ENCODE measurements at places on chromosomes 16 and 17.
A peak's percentile ranks its signal among the peaks of the same experiment; 100 is the strongest.

- DNase-seq = peak; percentile 73
Measured at GRCh38 chr17:49575679-49576087, at the start of gene NXPH3. NXPH3 (plus strand) TSS chr17:49575871; CDS start chr17:49576220, 349 bp downstream.

DNA sequence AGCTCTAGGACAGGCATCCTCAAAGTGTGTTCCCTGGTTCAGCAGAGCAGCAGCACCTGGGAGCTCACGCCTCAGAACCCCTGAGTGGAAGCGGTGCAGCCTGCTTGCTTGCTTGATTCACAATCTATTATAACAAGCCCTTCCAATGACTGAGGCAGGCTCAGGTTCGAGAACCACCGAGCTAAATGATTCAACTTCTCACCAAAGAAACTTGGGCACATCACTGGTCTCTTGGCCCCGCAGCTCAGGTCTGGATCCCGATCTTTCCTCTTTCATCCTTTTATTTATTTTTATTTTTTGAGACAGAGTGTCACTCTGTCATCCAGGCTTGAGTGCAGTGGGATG is 24.5 kb downstream of the CLUH start:
- DNase-seq = no peak

- DNase-seq = no peak
Measured at GRCh38 chr17:67487506-67487905, 110.4 kb downstream of the PITPNC1 start.

DNA sequence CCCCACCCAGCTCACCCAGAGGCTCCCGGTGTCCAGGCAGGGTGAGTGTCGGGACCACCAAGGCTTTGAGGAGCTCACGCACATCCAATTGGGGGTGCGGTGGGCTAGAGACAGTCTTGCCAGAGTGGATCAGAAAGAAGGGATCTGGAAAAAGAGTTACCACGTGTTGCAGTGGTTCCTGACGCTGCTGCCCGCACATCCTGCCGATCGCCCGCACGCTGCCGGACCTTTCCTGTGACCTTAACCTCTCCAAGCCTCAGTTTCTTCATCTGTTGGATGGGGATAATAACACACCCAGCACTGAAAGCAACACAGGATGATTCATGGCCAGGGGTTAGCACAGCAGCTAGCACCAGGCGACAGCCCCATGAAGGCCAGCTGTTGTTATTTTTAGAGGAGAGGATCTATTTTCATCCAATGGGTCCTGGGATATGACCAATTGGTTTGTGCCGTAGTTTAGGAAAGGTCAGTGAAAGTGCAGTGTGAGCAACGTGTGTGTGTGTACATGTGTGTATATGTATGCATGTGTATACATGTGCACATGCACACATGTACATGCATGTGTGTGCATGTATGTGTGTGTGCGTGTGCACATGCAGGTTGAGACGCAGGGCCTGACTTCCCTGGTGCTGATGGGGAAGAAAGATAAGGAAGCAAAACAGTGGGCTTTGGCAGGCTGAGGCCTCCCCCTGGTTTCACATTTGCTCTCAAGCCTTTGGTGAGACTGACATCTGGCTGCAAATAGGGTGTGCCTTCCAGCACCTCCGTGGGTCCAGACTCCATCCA is 2.5 kb downstream of the ITGAX start:
- DNase-seq = no peak

GRCh38 chr17:27457360-27457715 is 1.1 kb downstream of the KSR1 start:
- no peak for DNase-seq

DNA sequence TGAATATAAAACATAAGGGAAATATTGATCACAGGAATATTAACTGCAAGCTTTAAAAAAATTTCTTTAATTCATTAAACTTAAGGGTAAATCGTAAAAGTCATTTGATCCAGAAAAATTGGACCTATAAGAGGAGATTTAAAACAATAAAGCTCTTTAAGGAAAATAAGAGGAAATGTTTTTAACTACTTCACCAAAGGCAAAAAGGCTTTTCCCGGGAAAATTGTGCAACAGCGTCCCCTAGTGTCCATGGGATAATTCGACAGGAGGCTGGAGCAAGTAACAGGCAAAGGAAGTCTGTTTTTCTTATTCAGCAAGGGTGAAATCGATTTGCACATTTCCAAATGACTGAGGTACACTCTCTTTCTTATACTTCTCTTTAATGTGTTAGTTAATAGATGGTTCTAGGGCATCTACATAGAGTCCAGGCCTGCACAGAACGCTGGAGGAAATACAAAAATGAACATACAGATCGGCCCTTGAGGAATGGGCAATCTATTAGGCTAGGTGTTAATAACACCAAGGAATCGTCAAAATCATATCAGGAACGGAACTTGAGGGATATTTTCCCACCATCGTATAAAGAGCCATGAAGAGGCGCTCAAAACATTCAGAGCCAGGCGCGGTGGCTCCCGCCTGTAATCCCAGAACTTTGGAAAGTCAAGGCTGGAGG is 61.4 kb downstream of the ZNF18 start:
- DNase-seq = no peak

- no peak for DNase-seq
Measured at GRCh38 chr16:88597856-88598491, 27.8 kb downstream of the ZC3H18 start.

GRCh38 chr16:5393070-5393469 is 295.5 kb upstream of the EEF2KMT start:
- DNase-seq = no peak

DNA sequence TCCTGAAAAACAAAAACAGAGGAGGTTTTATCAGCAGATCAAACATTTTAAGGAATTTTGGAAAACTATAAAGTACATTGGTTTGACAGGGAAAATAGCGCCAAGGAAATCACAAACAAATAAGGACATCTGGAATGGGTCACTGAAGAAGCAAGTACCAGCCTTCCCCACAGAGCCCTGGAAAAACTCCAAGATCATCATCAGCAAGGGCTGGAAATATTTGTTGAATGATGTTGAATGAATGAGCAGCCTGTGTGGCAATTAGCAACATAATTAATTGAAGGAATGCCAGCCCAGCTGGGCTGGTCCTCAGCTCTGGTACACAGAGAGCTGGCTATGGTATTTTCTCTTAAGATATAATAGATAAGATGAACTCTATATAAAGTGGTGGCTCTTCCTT is 290.4 kb downstream of the HS3ST3A1 start:
- DNase-seq = no peak

DNA sequence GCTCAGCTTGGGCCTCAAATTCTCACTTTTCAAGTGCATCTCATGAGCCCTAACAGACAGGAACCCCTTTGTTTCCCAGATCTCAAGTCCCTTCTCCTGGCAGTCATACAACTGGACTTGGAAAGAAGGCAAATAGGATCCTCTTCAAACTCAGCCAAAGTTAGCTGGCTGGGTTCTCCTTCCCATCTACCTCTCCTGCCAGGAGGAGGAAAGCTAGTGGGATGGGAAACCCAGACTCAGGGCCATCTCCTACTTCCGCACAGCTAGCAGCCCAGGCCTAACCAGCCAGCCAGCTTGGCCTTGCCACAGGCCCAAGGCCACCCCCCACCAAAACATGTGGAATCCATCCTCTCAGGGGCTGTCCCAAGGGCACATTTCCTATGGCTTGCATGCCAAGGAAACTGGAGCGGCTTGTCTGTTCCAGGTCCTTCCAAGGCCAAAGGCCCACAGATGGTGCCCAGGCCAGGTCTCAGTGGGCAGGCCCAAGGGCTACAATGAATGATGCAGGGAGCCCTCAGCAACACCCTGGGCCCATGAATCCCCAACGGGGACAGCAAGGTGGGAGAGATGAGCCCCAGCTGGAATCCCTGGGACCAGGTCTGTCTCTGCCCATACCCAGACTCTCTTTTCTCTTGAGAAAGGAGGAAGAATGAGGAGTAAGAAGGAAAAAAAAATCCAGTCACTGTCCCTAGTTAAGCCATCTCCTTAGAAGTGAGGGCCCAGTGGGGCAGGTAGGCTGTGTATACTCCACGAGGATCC is 1.7 kb downstream of the SMARCD2 start:
- DNase-seq = no peak

DNA sequence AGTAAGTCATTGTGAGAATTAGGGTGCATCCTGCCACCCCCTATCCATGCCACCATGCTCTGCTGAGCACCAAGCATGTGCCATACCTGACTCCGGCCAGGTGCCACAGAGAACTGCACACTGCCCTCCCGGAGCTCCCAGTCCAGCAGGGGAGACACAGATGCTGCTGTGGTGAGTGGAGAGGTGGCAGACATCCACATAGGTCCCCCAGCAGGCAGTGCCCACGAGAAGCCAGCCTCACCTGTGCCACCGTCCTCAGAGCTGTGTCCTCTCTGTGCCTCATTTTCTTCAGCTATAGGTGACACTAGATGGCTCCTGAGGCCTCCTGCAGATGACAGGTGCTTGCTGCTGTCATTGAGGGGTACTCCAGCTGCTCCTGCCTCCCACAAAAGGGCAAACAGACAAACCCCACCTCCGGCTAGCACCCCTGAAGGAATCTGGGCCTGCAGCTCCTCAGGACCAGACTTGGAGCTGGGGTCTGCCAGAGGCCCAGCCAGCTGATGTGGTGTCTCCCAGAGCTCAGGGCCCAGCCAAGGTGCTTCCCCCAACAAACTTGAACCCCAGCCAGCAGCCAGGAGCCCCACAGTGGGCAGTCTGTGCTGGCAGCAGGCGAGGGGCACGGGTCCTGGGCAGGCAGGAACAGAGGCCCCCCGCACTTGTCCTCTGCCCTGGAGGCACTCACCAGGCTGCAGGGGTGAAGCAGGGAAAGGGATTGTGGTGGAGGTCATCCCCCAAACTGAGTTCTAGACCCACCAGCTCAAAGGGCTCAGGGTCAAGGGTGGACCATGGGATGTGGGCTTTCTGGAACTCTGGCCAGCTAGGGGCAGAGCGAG is 17.1 kb downstream of the FOXJ1 start:
- DNase-seq = no peak

DNA sequence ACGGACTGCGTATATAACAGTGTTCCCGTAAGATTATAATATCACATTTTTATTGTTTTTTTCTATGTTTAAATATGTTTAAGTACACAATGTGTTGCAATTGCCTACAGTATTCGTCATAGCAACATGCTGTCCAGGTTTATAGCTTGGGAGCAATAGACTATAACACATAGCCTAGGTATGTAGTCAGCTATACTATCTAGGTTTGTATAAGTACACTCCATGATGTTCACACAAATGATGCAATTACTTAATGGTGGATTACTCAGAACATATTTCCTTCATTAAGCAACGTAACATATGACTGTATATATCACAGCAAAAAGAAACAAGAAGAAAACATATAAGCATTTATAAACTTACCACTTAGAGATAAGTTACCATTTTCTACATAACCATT is 160.0 kb downstream of the CBLN1 start:
- DNase-seq = no peak

GRCh38 chr16:65279576-65279975 is 157.7 kb upstream of the CDH11 start:
- DNase-seq = no peak

DNA sequence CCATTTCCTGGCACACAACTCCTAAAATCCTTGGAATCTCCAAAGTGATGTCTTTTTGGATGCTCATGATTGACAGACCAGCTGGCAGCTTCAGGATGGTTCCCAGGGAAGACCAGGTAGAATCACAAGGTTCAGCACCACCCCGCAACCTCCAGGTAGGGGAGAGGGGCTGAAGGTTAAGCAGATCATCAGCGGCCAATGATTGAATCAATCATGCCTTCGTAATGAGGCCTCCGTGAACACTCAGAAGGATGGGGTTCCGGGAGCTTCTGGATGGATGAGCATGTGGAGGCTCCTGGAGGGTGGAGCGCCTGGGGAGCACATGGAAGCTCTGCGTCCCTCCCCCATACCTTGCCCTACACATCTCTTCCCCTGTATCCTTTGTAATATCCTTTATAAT is 185.9 kb downstream of the SEC14L1 start:
- no peak for DNase-seq

- DNase-seq = no peak
Measured at GRCh38 chr17:77036841-77037381, 103.9 kb upstream of the SEC14L1 start.

DNA sequence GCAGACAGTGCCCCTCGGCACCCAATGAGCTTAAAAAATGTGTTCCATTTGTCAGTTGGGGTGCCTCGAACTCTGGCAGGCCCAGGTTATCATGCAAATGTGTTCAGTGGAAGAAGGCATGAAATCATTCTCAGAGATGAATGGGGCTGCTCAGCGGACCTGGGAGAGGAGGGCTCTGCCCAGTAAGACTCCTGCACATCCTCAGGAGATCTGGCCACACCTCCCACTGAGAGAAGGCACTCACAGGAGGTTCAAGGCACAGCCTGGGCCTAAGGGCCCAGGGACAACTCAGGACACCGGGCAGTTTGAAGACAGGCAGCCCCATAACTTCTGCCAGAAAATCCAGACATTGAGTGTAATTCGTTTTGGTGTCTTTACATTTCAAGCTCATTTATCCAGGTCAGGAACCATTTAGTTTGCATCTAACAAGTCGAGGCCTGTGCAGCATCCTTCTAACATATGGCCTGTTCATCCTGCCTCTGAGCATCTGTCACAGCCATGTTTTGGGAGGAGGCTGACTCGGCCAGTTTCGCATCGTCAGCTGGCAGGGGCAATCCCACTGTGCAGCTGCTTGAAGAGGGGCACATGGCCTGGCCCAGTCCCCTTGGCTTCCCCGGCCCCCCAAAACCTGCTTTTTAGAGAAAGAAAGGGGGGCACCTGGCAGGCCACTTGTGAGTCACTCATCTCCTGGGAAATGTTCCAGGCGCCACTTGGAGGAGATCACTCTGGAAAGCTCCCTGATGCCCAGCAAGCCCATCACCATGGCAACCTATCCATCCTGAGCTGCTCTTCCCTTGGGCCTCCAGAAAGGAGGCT is 31.2 kb upstream of the BCAR1 start:
- DNase-seq = no peak

- DNase-seq = no peak
Measured at GRCh38 chr17:79650283-79650682, 39.4 kb upstream of the RBFOX3 start.

GRCh38 chr17:45160447-45161287 is 1.0 kb upstream of the HEXIM2 start:
- peak; percentile 69 for DNase-seq

DNA sequence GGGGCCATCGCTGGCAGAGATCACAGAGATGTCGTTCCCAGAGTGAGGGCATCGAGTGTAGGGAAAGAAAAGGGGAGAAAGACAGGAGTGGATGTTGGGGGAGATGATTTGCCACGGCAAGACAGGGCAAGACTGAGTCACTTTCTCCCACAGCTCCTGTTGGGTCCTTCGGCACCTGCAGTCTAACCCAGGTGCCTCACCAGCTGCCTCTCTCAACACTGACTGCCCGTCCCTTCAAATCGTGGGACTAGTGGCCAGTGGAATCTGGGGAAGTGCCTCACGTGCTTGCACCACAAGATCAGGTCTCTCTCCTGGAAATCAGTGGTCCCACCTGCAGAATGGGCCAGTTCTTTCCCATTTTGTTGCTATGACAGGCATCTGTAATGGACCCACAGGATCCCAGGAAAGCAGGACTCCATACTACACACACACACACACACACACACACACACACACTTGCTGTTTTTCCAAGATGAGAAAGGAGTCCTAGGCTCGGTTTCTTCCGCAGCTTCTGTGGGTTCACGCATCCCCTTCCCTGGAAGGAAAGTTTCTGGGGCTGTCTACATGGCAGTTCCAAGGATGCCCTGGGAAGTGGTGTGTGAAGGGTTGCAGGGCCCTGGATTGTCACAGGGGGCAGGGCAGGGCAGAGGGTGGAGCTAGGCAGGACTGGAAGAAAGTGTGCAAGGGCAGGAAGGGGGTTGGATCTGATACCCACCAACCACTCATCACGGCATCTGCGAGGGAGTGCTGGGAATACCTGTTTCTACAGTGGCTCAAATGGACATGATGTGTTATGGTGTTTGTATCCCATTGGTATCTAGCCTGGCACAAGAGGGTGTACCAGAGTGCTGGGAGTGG is 10.2 kb upstream of the CBX8 start:
- DNase-seq = no peak
